ENCODE measurements at places on chromosomes 6 and 20.

GRCh38 chr6:68655028-68655427 is 19.9 kb downstream of the ADGRB3 start:
- DNase-seq, result no peak

- DNase-seq, result no peak
These were observed 602.9 kb upstream of the ARID1B start for GRCh38 chr6:156174031-156174890.

DNA sequence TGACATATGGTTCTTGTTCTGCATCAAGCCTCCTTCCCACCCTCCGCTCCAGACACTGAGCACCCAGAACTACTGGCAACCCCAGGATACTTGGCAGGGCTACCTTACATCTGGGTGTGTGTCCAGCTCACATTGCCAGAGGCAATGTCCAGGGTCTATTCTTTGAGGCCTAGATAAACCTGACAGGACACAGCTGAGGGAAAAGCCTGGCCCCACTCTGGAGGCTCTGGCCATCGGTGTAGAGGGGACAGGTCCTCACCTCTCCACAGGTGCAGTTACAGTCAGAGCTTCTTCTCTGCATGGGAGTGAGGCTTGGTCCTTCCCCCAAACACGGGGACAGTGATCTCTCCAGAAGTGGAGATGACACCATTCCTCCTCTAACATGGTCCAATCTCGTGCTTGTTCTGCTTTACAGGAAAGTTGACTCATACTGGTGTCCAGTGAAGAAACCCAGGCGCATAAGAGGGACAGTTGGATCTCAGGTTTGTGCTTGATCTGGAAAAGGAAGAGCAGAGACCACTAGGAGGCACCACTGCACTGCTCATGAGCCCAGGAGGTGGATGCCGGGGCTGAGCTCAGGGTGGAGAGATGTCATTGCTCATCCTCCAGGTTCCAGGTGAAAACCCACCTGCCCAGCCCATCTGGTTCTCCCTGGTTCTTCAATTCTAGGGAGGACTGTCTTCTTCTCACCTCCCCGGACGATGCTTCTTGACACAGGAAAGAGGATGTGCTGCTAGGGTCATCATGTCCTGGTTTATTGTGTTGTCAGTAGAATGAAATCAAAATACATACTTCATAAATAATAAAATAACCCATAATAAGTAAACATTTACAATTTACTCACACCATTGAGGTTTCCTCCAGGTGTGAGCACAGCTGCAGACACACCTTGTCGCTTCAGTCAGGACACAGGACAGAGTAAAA is 14.7 kb downstream of the HLA-F start:
- no peak for DNase-seq

- DNase-seq, result no peak
These were observed 11.1 kb downstream of the SMLR1 start for GRCh38 chr6:130838250-130838860.

GRCh38 chr6:158361961-158362669 is 49.9 kb downstream of the TULP4 start:
- no peak for DNase-seq

DNA sequence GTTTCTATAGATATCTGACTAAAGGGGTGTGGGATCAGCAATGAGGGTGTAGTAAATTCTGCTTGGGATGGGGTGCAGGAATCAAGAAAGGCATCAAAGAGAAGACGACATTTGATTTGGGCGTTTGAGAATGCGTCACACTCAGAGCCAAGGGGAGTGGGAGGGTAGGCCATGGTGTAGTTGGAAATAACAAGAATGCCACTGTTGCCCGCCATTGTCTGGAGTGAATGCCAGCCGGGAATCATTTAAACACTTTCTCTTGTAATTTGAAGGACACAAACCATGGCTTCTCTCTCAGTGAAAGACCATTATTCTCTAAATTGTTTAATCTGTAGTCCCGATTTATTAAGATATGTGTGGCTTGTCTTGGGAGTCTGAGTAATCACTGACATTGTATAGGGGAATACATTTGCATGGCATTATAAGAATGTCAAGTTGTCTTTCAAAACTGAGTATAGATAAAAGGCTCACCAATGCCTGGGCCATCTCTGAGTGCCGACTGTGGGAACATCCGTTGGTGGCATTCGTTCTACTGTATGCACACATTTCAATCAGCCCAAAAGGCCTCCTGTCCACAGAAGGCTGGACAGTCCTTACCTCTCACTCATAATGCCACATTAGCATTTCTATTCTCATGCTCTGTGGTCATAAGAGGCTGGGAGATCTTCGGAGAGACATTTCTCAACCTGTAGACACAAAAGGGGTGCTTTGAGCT is 777.8 kb downstream of the KIF16B start:
- no peak for DNase-seq

DNA sequence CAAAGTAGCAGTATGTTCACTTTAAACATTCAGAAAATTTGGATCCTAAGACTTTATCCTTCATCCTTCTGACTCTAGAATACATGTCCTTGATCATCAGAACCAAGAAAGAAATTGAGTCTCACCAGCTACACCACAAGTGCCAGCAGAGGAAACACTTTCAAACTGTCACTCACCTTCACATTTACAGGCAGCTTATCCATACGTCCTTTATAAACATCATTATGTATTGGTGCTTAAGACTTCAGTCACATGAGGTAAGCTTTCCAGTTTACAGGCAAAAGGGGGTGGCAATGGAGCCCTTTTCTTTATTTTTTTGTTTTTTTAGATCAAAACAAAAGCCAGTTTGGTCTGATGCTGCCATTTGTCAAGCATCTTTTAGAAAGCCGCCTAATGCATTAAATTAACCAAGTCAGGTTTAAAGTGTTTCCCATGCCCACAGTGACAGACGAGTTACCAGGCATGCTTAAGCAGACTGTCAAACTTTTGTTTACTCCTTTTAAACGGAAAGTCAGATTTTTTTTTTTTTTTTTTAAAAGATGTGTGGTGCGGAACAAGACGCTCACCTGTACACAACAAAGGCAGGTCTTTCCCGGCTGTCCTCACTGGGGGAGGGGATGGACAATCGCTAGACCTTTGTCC is 952 bp upstream of the BRPF3 start:
- no peak for DNase-seq

DNA sequence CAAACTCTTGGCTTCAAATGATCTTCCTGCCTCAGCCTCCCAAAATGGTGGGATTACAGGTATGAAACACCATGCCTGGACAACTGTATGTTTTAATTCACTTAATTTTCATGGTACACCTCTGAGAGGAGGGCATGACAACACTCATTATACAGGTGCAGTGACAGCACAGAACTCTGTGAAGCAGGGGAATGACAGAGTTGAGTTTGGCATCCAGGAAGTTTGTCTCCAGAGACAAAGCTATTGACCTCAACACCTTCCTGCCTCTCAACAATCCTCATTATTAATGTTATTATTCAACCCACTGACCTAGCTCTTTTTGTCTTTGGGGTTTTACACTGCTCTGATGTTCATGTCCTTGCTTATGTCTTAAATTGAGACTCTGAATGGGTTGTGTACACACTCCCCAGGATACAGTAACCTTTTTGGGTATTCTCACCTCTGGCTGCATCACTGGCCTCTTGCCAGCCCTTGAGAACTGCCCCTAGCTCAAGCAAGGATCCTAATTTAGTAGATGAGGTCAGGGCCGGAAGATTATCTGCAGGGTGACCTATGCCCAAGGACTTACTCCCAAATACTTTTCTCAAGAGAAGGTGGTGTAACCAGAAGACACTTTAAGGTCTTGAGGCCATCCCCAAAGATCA is 13.0 kb upstream of the IER3 start:
- no peak for DNase-seq

GRCh38 chr6:143167224-143167623 is 106.5 kb downstream of the AIG1 start:
- DNase-seq, result no peak

- DNase-seq, result no peak
These were observed 16.3 kb upstream of the SERPINB9 start for GRCh38 chr6:2919401-2919800.

DNA sequence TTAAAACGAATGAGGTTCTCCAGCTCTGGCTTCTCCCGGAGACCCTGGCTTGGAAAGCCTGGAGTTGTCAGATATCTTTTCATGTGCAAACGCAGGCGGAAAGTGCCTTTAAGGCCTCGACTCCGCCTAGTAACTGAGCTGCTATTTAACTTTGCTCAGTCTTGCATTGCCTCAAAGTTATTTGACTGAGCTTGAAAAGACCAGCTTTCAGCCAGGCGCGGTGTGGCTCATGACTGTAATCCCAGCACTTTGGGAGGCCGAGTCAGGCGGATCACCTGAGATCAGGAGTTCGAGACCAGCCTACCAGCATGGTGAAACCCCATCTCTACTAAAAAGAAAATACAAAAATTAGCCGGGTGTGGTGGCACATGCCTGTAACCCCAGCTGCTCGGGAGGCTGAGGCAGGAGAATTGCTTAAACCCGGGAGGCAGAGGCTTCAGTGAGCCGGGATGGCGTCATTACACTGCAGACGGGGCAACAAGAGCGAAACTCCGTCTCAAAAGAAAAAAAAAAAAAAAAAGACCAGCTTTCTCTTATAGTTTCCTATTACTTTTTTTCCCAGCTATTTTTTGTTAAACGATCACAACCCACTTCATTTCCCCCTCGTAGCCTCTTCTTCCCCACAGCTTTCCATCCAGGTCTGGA is 1.9 kb downstream of the GCNT2 start:
- DNase-seq, result no peak

GRCh38 chr6:73978330-73978729 is 282.3 kb downstream of the CD109 start:
- no peak for DNase-seq

- no peak for DNase-seq
These were observed 32.6 kb downstream of the HDGFL1 start for GRCh38 chr6:22601984-22602383.

GRCh38 chr20:62243106-62243505 is 4.8 kb downstream of the OSBPL2 start:
- no peak for DNase-seq

GRCh38 chr20:39773380-39774000 is 811.3 kb downstream of the DHX35 start:
- DNase-seq, result no peak

DNA sequence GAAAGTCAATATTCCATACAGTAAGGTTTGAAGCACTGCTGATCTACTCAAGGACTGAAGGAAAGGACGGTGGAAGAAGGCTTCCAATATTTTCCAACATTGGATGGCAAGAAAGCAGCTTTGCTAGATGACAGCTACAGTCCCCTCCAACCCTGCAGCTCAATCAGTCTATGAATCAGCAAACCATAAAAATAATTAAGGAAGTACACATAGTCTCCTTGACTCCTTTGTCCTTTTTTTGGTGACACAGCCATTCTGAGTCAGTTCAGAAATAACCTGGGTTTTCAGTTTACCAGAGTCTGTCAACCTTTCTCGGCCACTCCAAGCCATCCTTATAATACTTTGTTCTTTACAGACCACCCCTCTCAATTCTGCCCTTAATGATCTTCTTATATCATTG is 232.5 kb downstream of the IBTK start:
- DNase-seq, result no peak

GRCh38 chr6:5068153-5068751 is 16.9 kb upstream of the PPP1R3G start:
- DNase-seq, result no peak

GRCh38 chr6:21398741-21399325 is 194.7 kb upstream of the SOX4 start:
- no peak for DNase-seq

GRCh38 chr6:111683157-111683556 is 77.5 kb upstream of the TRAF3IP2 start:
- DNase-seq, result no peak

GRCh38 chr20:4689220-4689619 is 32.5 kb upstream of the PRND start:
- DNase-seq, result no peak

DNA sequence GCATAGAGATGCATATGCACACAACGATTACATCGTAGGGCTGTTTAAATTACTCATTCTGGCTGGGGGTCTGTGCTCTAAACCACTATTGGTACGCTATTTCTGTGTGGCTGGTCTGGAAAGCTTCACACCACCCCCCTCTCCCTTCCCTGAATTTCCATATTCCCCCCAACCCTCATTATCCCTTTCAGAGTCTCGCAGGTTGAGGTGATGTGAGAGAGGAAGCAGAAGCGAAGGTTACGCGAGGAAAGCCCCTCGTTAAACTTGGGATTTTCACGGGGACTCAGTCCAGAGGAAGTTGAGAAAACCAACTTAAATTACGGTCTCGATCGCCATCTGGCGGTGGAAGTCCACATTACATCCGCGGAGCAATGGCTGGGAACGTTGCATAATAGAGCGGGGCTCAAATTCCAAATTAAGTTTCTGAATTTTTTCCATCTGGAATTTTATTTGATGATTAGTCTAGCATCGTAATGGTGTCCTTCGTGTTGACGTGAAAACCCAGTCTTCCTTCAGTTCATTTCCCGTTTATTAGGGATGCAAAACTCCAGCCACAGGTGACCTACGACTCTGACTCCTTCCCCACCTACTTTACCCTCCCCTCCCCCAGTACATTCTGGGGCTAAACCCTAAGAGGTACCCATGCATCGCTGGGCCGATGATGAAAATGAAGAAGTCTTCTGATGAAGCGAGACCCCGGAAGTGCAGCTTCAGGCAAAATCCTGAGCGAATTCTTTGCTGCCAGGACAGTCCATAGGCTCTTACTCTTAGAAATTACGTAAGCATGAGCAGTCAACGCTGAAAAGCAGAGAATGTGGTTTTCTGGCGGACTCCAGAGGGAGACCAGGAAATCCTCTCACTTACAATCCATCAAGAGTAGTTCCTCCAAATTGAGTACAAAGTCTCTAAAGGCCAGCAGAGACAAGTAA is 19.7 kb downstream of the HLA-DOB start:
- DNase-seq, result peak; percentile 71

DNA sequence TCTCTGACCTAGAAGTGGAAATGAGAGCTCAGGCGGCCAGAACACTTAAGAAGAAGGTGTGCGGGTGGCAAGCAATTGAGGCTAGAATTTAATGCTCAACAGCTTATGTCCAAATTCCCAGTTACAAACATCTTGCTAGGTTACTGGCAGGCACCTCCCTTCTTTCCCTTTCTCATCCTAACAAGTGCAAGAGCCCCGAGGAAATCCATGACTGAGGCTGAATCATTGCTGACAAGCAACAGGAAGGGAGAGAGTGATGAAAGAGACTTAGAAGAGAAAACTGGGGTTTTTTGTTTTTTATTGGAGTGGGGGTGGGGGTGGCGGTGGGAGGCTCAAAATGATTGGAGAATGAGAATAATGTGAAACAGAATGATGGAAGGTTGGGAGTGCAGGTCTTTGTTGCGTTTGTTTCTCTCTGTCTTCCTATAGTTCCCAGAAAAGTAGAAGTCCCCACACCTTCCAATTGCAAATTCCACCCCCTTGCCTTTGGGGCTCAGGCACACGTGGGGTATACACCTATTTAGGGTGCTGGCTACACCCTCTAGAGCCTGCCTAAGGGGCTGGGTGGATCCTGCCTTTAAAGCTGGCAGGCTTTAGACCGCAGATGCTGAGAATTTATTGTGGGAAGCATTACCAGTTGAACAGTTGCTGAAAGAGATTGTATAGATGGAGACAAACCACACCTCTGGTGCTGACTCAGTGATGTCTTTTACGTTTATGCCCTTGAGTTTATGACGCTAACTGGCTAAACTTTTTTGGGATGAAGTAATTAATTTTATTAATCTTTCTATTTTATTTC is 1.4 kb downstream of the FAM83B start:
- no peak for DNase-seq

- no peak for DNase-seq
These were observed at the start of gene LINC00237 for GRCh38 chr20:21106171-21107017. LINC00237 (minus strand) TSS chr20:21106358.

- DNase-seq, result no peak
These were observed 191.6 kb downstream of the MYLK4 start for GRCh38 chr6:2558861-2559801.

GRCh38 chr6:110617057-110617456 is 140.6 kb upstream of the SLC22A16 start:
- no peak for DNase-seq
